Hindlimb muscle (tissue), 1 donor: ENCODE measurements at places on chromosomes 1 and 21. TPM values are rescaled to one million over a fixed set of nuclear protein-coding genes. Genes with fewer than 3 reads are reported as not detected.

The YY1AP1 gene
- 56.5 TPM for polyA plus RNA-seq

The GJA4 gene
- polyA plus RNA-seq: 37.1 TPM

The PODN gene
- 8.5 TPM for polyA plus RNA-seq

The BEND5 gene
- 10.0 TPM for polyA plus RNA-seq

The CYYR1 gene
- 16.7 TPM for polyA plus RNA-seq

The CELA3A gene
- polyA plus RNA-seq: not detected

The NMNAT2 gene
- polyA plus RNA-seq: 0.85 TPM

The HES2 gene
- 0.21 TPM for polyA plus RNA-seq

The UBE2U gene
- not detected for polyA plus RNA-seq

The DIRAS3 gene
- polyA plus RNA-seq: 3.9 TPM

The ELF3 gene
- 0.15 TPM for polyA plus RNA-seq

The CD101 gene
- polyA plus RNA-seq: 7.9 TPM
